ENCODE measurements at places on chromosomes 6 and 20.

DNA sequence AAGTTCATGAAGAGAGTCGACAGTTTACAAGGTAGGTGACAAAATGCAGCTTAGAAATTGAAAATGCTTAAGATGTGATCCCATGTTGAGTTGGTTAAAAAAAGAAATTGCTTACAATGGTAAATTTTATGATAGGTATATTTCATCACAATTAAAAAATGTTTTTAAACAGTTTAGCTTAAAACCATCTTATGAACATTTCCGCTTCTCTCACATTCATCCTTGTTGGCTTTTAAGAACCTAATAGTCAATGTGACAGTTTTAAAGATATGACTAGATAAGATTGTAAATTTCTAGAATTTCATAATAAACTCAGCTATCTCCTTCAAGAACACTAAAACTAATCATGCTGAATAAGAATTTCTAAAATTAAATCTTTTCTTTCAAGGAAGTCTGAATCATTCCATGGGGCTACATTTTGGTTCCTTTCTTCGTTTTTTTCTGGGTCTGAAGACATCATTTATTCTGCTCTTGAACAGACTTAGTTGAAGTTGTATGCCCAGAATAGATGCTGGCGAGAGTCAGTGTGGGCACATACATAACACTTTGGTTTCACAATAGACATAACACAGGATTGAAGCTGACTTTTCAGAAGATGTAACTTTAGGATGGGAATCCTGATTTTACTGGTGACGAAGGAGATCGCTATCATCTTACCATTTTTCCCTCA lies 35.9 kb upstream of the LTV1 start:
- no peak for DNase-seq

DNA sequence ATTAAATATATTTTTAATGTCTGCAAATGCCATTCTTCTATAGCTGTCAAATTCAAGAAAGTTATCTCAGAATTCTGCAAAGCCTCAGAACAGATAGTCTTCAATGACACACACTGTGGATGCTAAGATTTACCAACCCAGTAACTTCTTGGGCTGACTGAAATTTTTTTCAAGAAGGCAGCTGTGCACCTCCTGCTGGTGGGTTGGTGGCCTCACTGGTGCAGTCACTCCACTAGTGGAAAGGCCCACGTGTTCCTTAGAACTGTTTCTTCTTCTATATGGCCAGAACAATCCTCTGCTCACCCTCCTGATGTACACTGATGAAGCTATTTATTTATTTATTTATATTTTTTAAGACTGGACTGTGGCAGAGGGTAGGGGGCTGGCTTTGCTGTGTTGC lies 28.1 kb upstream of the MTCL3 start:
- no peak for DNase-seq

DNA sequence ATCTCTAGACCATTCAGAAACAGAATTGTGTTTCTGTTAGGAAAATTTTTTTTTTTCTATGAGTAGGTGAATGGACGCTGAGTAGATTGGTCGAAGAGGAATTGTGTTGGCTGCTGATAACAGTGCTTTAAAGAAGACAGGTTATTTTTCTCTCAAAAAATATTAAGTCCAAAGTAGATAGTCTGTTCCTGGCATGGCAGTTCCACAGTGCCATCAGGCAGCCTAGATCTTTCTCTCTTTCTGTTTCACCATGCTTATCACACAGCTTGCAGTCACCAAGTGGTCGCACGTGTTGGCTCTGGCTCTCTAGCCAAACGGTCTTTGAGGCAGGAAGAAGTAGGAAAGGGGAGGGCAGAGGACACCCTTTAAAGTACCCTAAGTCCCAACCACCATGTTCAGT lies 22.4 kb upstream of the SERINC3 start:
- no peak for DNase-seq

DNA sequence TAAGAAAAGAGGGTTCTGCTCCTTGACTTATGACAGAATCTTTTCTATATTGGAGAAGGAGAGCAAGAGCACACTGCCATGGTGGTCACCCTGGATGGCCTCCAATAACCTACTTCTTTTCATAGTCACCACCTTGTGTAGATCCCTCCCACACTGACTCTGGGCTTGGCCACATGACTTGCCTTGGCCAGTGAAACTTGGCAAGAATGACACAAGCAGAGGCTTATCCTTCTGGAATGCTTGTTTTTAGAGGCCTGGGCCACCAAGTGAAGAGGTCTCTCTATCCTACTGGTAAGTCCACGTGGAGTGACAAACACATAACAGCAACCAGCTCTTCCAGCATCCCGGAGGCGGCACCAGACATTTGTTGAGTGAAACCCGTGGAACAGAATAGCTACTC lies 349.4 kb upstream of the JARID2 start:
- no peak for DNase-seq

DNA sequence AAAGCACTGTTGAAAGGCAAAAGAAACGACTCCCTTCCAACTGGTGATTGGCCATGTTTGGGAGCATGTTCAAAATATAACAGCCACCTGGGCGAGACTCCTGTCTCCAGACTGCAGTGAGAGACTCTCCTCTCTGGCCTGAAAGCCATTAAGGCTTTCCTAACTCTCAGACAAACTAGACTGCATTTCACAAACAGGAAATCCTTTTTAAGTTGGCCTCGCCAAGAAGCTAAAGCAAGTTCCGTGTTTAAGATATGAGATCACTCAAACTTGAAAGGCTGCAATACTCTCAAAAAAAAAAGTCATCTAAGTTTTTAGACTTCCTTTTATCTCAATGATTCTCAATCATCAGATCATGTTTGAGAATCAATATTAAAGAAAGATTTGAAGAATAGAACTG lies 117.0 kb downstream of the TFAP2A start:
- DNase-seq = no peak

DNA sequence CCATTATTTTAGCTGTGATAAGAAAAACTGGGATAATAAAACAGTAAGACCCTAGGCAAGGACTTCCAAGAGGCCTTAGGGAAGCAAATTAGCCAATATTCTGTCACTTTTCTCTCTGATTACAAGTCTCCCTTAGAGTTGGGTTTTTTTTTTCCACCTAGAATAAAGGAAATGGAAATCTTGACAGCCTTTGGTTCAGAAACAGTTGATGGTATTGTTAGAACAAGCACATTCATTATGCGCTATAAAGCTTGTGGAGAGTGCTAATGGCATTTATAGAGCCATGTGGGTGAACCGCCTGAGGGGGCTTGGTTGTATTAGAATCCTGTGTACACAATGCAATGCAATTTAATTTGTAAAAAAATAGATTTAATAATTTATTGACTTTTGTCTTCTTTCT lies 88.9 kb upstream of the OGFRL1 start:
- DNase-seq = no peak

- DNase-seq = no peak
Observed at GRCh38 chr6:13689511-13690256, 22.0 kb downstream of the RANBP9 start.

- no peak for DNase-seq
Observed at GRCh38 chr6:149153100-149153499, 164.4 kb upstream of the TAB2 start.

DNA sequence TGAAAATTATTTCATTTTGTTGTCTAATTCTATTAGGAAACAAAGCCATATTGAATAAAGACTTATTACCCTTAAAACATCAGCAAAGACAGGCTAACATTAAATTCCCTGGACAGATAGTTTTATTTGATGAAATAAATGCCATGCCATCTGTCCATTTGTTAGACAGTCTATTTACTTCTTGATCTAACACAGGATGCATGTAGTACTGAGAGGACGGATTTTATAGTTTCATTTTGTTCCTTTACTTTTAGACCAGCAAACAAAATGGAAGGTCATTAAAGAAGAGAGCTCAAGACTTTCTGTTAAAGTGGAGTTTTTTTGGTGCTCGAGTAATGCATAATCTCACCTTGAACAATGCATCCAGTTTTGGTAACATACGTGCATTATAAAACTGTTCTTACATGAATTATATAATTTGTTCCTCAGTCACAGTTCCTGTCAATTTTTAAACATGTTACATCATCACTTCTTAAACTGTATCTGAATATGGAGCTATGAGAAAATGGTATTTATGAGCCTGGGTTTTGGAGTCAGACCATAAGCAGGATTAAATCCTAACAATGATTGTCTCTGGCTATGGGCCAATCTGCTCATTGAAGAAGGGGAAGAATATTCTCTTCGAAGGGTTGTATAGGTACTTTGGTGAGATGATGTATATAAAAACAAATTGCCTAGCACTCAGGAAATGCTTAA lies 46.0 kb downstream of the RFX6 start:
- DNase-seq = no peak

GRCh38 chr6:42361036-42361435 lies 90.7 kb downstream of the TRERF1 start:
- no peak for DNase-seq

- DNase-seq = no peak
Observed at GRCh38 chr20:4516876-4517275, 204.8 kb upstream of the PRND start.

DNA sequence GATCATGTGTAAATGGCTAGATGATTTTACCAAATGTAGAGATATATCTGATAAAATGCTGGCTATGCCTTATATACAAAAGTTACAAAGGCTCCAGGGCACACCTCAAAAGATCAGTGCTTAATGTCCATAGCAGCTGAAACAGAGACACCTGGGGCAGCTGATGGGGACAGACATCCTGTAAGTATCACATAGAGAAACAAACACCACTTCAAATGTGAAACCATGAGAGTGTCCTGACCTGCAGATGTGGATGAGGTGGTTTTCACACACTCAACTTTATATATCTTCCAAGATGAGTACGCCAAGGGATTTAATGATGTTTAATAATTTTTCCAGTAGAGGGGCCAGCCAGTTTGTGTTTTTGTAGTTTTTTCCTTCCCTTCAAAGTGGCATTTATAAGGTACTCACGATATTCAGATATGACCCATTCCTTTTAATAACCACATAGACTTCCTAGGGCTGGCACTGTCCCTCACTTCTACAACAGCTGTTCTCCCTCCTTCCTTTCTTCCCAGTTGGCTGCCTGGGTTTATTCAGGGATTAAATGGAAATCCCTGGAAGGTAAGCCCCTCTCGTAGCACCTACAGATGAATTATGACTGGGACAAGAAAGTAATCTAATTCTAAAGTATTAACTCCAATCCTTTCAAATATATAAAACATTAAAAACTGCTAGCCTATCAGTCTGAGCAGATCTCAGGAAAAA lies 50.3 kb upstream of the MCM9 start:
- DNase-seq = no peak

DNA sequence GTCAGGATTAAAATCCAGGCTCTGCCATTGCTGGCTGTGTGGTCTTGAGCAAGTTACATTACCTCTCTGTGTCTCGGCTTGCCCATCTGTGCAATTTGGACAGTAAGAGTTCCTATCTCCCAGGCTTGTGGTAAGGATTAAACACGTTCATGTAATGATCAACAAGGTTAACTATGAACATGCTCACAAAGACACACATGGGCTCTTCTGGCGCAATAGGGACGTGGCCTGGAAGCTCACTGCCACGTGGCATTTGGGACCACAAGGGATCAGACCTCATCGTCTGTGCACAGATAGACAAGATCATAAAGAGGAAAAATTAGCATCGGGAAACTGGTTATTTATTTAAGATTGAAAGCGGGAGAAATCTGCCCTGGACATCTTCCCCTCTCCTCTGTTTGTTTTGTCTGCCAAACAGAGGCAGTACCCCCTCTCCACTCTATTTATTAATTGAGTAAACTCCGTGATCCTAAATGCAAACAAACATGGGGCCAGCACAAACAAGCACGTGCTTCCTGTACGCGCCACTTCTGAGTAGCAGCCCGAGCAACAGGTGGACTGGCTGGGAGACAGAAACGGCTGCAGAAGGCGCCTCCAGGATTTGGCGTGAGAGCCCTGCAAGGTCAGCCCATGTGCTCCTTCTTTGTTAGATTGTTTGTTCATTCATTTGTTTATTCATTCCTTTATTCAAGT lies 95.0 kb downstream of the CDH26 start:
- no peak for DNase-seq

DNA sequence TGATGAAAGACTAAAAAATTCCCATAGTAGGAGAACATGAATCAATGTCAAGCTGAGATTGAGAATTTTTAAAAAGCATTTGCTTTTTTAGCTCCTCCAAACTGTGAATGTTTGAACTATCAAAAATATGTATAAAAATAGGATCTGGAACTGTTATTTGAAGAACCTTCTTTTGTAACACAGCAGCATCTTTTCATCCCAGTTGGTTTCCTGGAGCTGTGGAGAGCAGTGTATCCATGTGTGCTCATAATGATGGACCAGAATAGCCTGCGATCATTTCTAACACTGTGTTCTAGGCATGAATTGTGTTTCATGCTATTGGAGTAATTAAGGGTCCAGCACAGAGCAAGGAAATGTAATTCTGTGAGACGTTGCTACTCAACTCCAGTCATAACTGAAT lies 22.1 kb downstream of the MRAP2 start:
- DNase-seq = no peak

GRCh38 chr6:133967347-133967746 lies 14.3 kb downstream of the TBPL1 start:
- no peak for DNase-seq

GRCh38 chr6:90494067-90494780 lies 92.6 kb downstream of the MAP3K7 start:
- no peak for DNase-seq

GRCh38 chr6:88490908-88491264 lies 324.7 kb upstream of the CNR1 start:
- DNase-seq = no peak

DNA sequence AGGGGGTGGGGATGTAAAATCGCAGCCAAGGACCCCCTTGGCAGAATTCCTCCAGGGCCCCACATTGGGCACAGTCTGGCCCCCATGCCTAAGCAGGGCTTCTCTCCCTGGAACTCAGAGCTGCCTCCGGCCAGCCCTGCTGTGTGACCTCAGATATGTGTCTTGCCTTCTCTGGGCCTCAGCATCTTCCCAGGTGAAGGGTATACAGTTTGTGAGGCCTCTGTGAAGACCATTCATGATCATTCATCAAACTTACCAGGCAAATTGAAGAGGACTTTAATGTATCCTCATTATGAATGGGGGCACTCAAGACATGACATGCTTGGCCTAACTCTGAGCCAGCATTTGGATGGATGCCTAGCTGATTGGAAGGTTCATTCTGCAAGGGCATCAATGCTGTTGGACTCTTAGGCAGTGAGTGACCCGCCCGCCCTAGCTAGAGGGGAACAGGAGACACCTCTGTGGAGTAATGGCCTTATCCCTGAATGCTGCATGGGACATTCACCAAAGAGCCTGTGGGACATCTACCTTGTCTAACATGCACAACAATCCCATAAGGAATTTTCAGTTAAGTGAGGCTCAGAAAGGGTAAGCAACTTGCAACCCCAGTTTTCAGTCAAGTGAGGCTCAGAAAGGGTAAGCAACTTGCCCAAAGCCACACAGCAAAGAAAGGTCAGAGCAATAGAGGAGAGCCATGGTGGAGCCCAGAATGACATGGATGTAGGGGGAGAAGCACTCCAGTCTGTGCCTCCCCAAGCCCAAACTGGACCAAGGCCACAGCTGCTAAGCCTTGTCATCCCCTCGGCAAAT lies 535 bp downstream of the CCN5 start:
- no peak for DNase-seq

GRCh38 chr6:87763901-87764300 lies 61.9 kb upstream of the AKIRIN2 start:
- no peak for DNase-seq

DNA sequence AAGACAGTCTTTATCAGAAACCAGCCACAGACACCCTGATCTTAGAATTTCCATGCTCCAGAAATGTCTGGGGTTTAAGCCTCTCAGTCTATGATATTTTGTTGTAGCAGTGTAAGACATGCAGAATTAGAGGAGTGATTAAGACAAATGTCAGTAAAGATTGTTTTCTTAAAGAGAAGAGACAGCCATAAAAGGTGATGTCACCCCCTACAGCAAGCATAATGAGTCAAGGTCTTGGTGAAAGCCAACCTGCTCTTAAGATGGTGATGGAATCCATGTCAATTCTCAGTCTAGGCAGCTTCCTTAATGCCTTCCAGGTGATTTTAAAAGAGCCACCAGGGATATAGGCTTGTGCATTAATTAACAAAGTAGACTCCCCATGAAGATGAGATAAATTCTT lies 849.9 kb upstream of the EPHA7 start:
- DNase-seq = no peak

All from GOT3 (cell line).